ENCODE measurements at places on chromosomes 6 and 20.

DNA sequence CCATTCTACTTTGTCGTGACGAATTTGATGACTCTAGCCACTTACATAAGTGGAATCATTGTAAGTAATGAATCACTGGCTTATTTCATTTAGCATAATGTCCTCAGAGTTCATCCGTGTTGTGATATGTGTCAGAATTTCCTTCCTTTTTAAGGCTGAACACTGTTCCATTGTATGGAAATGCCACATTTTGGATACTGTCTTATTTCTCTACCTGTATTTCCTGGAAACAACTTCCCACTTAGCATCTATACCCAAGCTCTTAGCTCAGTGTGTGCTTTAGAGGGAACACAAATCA is 28.8 kb upstream of the GGTLC1 start:
- no peak for DNase-seq

DNA sequence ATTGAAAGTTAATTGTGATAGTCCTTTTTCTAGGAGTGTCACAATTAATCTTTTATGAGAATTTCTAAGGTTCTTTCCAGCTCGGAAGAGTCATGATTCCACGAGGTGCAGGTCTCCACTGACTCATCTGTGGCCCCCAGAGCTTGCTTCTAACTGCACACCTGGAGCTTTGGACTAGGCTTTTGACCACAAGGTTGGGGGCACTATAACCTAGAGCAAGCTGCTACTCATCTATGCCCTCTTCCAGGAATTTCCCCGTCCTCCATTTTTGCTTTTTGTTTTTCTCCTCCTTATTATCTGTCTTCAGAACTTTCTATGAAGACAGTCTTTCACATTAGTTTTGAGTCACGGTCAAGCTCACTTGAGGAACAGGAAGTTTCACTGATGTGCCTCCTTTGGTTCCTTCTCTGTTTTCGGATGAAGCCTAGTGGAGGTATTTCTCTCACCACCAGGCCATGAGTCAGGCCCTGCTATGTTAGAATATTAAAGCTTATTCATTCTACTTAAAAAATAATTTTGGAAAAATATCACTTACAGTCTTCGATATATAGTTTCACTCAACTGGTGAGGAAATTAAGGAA is 119.2 kb upstream of the INSM1 start:
- no peak for DNase-seq

- no peak for DNase-seq
Measured at GRCh38 chr6:117237561-117237960, 27.8 kb upstream of the VGLL2 start.

- DNase-seq = no peak
Measured at GRCh38 chr6:71582820-71583219, 294.2 kb downstream of the OGFRL1 start.

DNA sequence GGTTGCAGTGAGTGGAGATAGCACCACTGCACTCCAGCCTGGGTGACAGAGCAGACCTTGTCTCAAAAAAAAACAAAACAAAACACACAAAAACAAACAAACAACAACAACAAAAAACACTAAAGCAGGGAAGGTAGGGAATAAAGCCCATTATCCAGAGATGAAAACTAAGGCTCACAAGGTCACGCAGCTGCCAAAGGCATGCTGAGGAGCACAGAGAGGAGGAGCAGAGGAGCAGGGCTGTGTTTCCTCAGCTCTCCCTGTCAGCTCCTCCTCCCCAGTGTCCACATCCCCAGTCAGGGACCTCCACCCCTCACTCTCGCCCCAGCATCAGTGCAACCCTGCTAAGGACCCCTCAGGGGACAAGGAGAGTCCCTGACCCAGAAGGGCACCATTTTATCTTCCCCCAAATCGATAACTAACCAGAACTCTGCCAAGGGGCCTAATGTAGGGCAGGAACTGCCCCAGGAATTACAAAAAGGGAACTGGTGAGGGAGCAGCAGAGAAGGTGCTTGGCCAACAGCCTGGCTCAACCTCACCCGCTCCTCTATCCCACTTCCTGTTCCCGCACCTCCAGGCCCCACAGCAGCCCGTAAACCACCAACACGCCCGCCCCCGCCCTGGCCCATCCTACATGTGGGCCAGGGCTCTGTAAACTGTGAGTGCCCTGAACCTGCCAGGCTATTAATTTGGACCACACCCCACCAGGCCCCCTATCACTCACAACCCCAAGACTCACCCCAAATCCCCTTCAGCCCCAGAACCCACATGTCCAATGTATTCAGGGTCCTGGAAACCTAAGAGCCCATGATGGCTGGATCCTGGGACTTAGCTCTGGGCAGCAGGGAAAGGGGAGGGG is 9.0 kb downstream of the TEAD3 start:
- DNase-seq = no peak

- no peak for DNase-seq
Measured at GRCh38 chr6:136250686-136251008, 536 bp upstream of the MTFR2 start.

GRCh38 chr6:142871910-142872331 is 73.1 kb downstream of the HIVEP2 start:
- DNase-seq = no peak

GRCh38 chr6:127349980-127350379 is 6.6 kb upstream of the ECHDC1 start:
- no peak for DNase-seq

GRCh38 chr20:3653921-3654320 is 9.3 kb downstream of the GFRA4 start:
- no peak for DNase-seq

- no peak for DNase-seq
Measured at GRCh38 chr6:35879151-35879550, 41.7 kb downstream of the SRPK1 start.

DNA sequence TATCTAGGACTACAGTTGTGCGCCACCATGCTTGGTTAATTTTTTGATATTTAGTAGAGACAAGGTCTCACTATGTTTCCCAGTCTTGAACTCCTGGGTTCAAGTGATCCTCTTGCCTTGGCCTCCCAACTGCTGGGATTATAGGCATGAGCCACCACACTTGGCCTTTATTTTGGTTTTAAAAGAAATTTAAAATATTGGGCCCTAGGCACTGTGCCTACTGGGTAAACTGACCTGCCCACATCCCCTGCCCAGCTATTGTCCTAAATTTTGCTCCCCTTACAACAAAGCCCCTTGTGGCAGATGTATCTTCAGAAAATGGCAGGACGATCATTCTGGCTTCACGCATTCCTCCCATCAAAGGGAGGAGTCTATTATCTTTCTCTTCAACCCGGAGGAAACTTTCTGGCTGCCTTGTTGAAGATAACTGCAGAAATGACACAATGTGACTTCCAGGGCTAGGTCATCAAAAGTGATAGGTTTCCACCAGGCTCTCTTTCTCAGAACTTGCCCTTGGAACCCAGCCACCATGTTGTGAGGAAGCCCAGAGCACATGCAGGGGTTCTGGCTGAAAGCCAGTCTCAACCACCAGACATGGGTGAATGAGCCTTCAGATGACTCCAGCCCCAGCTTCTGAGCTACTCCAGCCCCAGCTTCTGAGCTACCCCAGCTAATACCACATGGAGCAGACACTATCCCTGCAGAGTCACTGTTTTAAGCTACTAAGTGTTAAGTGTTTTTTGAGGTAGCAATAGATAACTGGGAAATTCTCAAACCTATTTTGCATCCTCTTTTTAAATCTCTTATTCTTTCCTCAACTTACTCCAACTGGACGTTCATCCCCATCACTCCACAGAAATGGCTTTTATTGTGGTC is 4.6 kb upstream of the GUCA1B start:
- no peak for DNase-seq

GRCh38 chr6:9623985-9624384 is 790.9 kb downstream of the TFAP2A start:
- no peak for DNase-seq

- DNase-seq = no peak
Measured at GRCh38 chr6:131995917-131996316, 44.7 kb upstream of the CCN2 start.

GRCh38 chr20:24685736-24686135 is 216.3 kb downstream of the SYNDIG1 start:
- no peak for DNase-seq

DNA sequence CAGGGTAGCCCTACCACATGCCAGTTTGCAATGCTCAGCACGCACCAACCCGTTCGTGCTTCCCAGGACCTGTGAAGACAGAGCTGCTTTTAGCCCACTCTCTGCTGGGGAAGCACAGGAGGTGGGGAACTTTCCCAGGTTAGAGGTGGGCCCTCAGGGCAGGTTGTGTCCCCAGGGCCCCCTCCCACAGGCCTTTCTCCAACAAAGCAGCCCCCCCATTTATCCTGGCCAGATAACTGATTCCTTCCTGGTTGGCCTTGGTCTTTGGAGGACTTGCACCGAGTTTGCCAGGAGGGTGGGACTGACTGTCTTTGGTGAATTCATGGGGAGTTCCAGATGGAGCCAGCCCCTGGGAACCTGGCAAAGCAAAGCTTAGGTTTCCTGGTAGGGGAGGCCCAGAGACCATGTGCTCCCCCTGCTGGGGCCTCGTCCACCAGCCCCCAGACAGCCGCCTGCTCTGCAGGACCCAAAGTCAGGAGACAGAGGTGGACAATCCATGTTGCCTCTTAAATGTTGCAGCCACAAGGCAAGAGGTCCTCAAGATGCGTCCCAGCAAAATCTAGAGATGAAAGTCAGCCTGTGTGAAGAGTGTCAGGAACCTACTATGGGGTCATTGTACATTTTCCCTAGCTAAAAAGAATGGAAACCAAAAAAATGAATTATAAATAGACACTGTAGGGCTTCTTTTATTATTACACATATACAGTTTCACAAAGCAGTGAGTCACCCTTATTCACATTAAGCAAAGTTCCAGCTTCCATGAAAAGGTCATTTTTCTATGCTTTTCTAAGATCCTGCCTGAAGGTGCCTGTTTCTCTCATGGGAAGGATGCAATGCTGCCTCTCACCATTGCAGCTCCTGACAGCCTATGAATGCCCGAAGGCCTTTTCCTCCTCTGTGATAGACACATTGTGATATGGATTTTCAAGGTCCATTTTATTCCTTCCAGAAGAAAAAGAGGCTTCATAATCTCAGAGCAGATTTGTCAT is 497.8 kb downstream of the PREX1 start:
- DNase-seq = peak; percentile 51

GRCh38 chr6:154433477-154434241 is 76.8 kb downstream of the CNKSR3 start:
- DNase-seq = no peak

DNA sequence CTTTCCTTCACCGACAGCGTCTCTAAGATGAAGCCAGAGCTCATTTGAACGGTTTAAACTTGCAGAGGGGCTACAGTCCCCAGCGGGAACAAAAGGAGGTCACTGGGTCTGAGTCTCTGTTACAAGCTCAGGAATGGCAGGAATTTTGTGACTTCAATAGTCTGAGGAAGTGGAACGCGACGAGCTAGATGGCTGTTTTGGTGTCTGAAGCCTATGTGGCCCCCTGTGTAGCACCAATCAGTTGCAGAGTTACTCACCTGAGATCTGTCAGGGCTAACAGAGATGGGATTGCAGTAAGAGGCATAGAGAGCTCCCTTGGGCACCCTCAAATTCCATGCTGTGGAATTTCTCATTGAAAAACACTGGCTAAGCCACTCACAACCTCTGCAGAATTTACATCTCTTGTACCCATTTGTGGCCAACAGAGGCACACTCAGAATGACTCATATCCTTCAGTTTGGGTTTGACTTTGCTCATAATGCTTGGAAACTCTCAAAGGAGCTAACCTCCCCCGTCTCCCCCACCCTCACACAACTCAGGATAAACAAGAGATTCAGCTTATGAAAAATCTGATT is 7.1 kb upstream of the TCP11 start:
- no peak for DNase-seq

DNA sequence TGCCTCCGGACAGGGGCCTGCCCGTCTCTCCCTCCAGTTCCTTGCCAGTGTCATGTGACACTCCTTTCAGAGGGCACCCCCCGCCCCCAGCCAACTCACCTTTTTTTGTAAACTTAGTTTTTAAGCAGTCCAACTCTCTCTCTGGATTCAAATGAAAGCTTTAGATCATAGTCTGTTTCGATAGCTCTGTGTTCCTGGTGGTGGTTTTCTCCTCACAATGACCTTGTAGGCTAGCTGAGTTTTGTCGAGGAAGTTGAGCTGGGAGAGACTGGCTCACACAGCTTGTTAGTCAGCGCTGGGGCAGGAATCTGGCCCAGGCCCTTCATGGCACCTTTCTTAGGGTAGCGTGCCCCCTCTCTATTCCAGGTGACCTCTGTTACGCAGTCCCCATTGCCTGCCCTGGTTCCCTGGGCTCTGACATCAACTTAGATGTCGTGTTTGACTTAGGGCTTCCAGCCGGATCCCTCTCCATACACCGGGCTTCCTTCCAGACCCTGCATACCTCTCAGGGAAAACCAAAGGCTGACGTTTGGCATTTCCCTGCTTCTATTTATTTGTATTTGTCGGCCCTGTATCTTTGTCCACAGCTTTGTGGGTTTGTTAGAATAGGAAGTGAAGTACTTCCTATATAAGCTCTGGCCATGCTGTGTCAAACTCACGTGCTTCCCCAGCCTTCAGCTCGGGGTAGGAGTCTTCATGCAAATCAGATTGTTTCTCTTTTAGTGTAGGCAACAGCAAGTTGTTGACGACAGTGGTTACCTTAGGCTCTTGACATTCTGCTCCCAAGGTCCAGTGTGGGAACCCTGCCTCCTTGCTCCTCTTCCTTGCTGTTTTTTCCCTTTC is 12.7 kb downstream of the IGF2R start:
- DNase-seq = no peak

DNA sequence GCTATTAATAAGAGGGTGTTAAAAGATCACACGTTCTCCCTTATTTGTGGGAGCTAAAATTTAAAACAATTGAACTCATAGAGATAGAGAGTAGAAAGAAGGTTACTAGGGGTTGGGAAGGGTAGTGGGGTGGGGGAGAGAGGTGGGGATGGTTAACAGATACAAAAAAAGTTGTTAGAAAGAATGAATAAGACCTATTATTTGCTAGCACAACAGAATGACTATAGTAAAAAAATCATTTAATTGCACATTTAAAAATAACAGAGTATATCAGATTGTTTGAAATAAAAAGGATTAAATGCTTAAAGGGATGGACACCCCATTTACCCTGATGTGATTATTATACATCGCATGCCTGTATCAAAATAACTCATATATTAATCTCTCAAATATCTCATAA is 43.3 kb upstream of the STMND1 start:
- no peak for DNase-seq

GRCh38 chr20:5680192-5680591 is 70.0 kb upstream of the SHLD1 start:
- DNase-seq = no peak
